ENCODE measurements at places on chromosomes 7 and 10. TPM values are rescaled to one million over a fixed set of nuclear protein-coding genes. Genes with fewer than 3 reads are reported as not detected.

GRCh38 chr7:48299580-48300169 is 128.4 kb downstream of the ABCA13 start:
- peak; percentile 73 for DNase-seq

GRCh38 chr10:124091646-124092249 is 1.6 kb downstream of the CHST15 start:
- DNase-seq, result peak; percentile 23

PPP1R17 gene
- total RNA-seq, result not detected

OLAH gene
- not detected for total RNA-seq

- DNase-seq, result no peak
Observed at GRCh38 chr7:5700391-5700985, 81.0 kb downstream of the RNF216 start.

CTBP2 gene
- total RNA-seq, result 88.3 TPM

PNLIPRP3 gene
- total RNA-seq, result not detected

DPYSL4 gene
- total RNA-seq, result 58.0 TPM

- peak; percentile 19 for DNase-seq
Observed at GRCh38 chr10:17022466-17022825, 107.2 kb downstream of the CUBN start.

GRCh38 chr10:21527598-21528235 is 2.2 kb upstream of the SKIDA1 start:
- DNase-seq, result peak; percentile 54

DNA sequence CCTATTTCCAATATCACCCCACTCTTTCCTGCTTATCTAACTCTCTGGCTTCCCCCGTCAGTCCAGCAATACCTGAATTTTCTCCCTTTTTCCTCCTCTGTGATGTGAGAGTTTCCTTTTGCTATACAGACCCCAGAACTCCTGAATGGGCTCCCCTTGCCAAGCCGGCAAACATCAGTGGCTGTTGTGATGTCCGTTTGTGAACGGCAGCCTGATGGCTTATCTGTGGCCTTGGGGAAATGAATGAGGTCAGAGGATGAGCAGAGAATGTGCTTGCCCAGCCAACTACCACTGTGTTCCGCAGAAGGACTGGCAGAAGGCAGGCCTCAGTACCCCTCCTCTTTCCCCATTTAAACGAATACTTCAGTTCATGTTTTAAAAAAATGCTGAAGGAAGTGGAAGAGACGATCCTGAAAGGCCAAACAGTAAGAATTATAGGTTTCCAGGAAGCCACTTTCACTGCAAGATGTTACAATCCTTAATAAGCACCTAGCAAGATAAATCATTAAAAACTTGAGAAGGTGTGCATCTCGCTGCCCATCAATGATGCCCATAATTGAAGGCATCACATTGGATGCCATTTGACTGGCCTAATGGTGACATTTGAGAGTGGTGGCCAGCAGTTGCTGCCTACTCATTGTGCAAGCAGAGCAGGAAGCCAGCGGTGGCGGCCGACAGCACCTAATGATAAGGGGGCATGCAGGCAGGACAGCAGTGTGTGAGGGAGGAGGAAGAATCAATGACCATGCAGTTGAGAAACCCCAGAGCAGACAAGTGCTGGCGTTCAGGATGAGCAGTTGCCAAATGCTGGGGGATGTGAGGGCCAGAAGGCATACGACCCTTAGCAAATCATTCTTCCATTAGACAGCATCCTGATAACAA is 31.5 kb downstream of the SLC18A2 start:
- no peak for DNase-seq

DNA sequence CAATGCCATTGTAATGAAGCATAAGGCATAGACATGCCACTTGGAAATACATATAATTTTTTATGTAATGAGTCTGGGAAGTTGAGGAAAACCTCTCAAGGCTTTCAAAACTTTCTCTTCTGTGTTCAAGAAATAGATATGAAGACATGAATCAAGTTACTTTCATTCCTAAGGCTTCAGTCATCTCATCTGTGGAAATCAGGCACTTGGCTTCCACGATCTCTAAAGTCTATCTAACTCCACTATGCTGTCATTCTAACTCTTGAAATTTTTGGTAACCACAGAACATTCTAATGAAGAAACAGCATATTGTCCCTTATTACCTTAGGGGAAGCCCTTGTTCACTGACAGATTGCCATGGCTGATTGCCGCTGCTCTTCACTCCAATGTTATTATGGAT is 242.6 kb downstream of the CNTNAP2 start:
- no peak for DNase-seq

DNA sequence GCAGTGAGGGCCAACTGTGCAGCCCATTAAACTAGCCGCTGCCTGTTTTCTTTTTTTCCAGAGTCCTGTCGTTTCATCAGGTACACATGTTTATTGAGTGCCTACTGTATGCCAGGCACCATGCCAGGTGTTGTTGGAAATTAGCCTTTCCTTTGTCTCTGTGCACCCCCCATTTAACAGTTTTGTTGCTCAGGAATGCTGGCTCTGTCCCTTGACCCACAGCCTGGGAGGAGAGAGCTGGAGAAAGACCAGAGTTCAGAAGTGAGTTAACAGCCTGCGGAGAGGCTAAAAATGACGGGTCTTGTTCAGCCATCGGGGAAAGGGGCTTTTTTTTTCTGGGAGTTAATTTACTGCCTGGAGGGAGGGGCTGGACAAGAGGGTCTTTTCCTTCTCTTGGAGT is 1.3 kb downstream of the LRMDA start:
- DNase-seq, result no peak

- DNase-seq, result no peak
Observed at GRCh38 chr10:70613941-70614340, 11.4 kb upstream of the PRF1 start.

All from cardiac muscle cell (in vitro differentiated cells and primary cell).